ENCODE measurements at places on chromosomes 1 and 21.
A peak's percentile ranks its signal among the peaks of the same experiment; 100 is the strongest.

DNA sequence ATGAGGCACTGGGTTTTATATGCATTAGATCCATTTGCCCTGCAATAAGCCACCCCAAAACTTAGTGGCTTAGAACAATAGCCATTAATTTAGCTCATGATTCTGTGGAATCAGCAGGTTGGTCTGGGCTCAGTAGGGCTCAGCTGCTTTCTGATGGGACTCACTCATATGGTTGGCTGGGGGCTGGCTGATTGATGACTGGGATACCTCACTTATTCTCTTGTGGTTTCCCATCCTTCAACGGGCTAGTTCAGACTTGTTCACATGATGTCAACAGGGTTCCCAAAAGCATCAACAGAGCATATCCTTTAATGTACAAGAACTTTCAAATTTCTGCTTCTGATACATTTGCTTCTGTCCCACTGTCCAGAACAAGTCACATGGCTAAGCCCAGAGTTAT is 43.2 kb downstream of the DNM3 start:
- DNase-seq: no peak

GRCh38 chr1:156074661-156075060 is 7.6 kb downstream of the MEX3A start:
- no peak for DNase-seq

DNA sequence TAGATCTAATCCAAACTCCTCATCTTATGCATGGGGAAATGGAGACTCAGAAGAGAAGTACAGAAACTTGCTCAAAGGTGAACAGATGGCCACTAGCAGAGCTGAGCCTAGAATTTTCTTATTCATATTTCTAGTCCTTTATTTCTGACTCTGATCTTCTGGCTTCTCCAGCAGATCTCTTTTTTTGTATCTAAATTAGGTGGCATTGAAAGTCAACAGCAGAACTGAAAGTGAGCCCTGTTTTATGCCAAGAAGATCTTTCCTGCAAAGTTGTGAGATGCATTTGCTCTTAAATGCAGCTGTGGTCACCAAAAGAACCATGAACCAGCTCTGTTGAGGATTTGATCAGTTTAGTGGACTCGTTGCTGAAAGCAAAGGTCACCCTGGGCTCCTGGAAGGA is 75.5 kb downstream of the KAZN start:
- DNase-seq: no peak

DNA sequence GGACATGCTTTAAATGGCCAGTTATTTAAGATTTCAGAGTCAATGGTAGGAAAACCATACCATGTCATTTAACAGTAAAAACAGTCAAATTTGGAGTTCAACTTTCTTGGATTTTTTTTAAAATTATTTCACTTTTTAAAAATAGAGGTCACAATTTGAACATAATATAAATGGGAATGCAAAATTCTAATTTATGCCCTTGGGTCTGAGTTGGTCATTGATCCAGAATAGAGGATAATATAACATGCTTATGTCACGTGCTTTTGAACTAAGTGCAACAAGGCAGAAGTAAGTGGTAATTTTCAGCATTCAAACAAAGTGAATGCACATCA is 113.1 kb upstream of the SLC35F3 start:
- DNase-seq: no peak

- no peak for DNase-seq
These were observed 97.2 kb downstream of the VPS13D start for GRCh38 chr1:12326986-12327385.

GRCh38 chr1:11495579-11495978 is 16.6 kb downstream of the DISP3 start:
- DNase-seq: no peak

GRCh38 chr1:47701741-47702515 is 264.1 kb downstream of the FOXD2 start:
- DNase-seq: no peak

GRCh38 chr1:52706941-52707926 is 9.1 kb upstream of the COA7 start:
- DNase-seq: no peak

DNA sequence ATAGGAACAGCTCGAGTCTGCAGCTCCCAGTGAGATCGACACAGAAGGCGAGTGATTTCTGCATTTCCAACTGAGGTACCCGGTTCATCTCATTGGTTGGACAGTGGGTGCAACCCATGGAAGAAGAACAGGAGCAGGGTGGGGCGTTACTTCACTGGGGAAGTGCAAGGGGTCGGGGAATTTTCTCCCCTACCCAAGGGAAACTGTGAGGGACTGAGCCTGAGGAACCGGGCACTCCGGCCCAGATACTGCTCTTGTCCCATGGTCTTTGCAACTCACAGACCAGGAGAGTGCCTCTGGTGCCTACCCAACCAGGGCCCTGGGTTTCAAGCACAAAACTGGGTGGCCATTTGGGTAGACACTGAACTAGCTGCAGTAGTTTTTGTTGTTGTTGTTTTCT is 307.1 kb downstream of the AMY1C start:
- DNase-seq: no peak

DNA sequence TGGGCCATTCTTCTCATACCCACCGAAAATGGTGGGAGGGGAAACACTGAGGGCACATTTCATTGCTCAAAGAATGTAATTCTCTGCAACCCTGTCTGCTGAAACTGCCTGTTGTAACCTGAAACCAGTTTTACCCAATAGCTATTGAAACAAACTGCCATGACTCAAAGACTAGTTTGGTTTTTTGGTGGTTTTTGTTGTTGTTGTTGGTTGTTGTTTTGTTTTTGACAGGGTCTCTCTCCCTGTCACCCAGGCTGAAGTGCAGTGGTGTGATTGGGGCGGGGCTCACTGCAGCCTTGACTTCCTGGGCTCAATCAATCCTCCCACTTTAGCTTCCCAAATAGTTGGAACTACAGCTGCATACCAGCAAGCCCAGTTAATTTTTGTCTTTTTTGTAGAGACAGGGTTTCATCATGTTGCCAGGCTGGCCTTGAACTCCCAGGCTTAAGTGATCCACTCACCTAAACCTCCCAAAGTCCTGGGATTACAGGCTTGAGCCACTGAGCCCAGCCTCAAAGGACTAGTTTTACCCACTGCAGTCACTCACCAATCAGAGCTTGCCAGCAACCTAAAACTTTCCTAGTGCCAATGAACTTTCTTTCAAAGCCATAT is 2.1 kb upstream of the IPP start:
- DNase-seq: no peak

- no peak for DNase-seq
These were observed 27.3 kb downstream of the TEX35 start for GRCh38 chr1:178540204-178540603.

GRCh38 chr1:154170547-154171222 is 15.8 kb upstream of the NUP210L start:
- DNase-seq: no peak

GRCh38 chr1:83857103-83857502 is 141.8 kb downstream of the TTLL7 start:
- DNase-seq: no peak

DNA sequence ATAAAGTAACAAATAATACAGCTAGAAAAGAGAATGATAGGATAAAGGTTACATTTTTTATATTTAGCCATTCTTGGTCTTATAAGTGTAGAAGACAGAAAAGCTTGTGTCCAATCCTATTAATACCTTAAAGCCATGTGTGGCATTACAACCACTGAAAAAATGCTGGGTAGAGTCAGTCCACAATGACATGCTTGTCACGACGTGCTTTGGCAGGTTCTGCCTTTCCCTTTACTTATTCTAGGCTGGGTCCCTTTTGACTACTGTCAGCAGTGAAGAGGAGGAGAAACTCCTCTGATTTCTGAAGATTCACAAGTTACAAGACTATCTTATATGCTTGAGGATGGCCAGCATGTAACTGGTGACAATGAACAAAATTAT is 14.6 kb upstream of the AIM2 start:
- DNase-seq: no peak

DNA sequence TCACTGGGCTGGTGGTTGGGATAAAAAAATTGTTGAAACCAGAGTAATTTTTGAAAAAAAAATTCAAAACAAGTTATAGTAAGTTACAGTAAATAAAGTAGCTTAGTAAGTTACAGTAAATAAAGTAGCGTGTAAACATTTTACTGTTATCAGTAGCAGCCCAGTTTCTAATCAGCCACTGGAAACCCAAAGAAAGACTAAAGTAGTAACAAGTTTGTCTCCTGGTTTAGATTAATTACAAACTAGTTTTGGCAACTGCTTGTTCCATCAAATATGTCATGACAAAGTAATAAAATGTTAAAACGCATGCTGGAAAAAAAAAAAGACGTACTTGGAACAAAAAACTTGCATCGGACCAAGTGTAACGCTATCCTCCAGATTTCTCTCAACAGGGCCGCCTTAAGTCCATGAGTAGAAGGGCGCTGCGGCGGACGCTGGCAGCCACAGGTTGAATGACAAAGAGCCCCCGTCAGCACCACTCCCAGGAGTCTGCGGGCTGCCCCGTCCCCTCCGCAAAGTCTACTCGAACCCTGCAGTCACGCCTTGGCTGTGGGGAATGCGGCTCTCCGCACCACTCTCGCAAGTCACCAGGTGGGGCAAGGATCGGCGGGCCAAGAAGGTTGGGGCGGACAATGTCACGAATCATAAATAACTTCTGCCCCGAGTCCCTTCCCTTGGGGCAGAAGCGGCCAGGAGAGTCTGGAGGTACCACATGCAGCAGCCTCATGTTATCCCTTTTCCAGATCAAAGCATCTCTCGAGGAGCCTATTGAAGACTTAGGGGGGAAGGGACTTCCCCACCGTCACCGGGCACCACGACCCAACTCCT is 837 bp downstream of the SLC16A1 start:
- peak; percentile 11 for DNase-seq

DNA sequence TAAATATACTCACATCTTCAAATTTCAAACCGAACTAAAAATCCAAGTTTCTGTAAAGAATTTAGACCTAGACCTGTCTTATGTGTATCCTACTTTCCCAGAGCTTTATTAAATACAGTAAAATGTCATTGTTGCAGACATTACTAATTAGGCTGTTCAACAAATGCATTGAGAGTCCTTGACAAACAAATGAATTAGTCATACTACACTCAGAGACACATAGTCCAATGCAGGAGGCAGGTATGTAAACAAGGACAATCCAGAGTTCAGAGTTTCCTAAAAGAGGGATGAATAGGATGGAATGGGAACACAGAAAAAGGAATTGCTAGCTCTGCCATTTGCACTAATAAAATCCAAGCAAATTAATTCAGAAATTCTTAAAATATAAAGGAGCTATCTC is 1.6 kb upstream of the EGLN1 start:
- DNase-seq: no peak

DNA sequence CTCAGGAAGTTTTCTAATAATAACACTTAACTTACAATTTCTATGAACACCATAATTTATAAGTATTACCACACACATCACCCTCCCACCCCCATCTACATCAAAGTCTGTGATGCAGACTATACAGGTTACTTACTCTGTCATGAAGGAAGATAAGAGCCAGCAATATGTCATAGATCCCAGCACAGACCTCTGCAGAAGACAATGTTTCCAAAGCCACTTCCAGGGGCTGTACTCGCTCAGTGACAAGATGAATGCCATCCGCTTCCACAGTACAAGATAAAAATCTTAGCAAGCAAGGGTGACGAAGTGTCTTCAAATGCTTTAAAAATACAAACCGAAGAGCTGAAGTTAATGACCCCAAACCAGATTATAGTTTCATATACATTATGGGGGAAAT is 15.2 kb downstream of the SCYL3 start:
- DNase-seq: no peak

- no peak for DNase-seq
These were observed 7.7 kb downstream of the ANKRD35 start for GRCh38 chr1:145877923-145878486.

- DNase-seq: no peak
These were observed at the start of gene PKP1 for GRCh38 chr1:201282931-201283829. Gene PKP1 (plus strand): TSS chr1:201283506. CDS start chr1:201283703, 197 bp downstream.

DNA sequence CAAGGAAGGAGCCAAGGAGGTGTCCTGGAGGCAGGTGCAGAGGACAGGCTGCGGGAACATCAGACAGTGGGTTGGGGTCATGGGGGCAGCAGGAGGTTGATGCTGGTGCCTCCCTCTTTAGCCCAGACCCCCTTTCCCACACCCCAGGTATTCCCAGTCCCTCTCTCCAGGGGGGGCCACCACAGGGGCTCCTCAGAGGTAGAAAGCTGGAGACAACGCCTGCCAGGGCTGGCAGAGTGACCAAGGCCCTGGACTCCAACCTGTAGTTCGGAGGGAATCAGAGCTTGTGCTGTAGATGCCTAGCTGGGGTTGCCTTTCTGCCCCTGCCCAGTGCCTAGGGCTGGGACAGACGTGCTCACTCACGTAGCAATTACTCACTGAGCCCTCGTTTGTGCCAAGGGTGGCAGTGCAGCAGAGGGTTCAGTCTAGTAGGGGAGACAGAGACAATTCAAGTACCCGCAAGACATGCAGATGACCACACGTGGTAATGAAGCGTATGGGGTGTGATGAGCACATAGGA is 148.2 kb downstream of the PTPRU start:
- DNase-seq: no peak
